Karpas-422 (cell line): ENCODE measurements at places on chromosomes 1 and 21. TPM values are rescaled to one million over a fixed set of nuclear protein-coding genes. Genes with fewer than 3 reads are reported as not detected.

DNA sequence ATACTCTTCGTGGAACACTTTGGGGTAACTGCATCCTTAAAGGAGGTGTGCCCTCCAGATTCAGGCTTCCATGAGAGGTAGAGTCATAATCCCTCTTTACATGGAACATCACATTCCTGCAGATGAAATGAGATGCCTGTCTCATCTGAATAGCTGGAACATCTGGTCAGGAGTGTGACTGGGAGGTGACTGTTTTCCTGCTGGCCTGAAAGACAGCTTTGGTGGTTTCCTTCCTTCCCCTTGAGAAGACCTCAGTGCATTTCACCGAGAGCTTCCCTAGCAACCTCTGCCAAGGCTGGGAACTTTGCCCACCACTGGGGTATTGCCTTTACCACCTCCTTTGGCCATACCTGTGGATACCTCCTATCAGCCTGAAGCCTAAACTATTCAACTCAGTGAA lies 46.7 kb upstream of the GUCA2A start:
- no peak overlapping the region for H3K27ac ChIP-seq
- 0 out of 2 replicates have a peak overlapping the region, but pooled peaks have one; percentile 15 for H3K4me3 ChIP-seq
- H3K27me3 ChIP-seq = no peaks in the 10 kb centered on the region
- H3K4me1 ChIP-seq = peaks cover 13% of the 10 kb centered on the region
- peaks cover 45% of the 10 kb centered on the region for H3K36me3 ChIP-seq

GRCh38 chr1:155961937-155962336 lies 16.4 kb downstream of the ARHGEF2 start:
- H3K4me1 ChIP-seq = peaks cover 54% of the 10 kb centered on the region
- H3K4me3 ChIP-seq = no peak overlapping the region
- peak; percentile 66 for DNase-seq

GRCh38 chr1:158035976-158036583 lies 42.6 kb downstream of the KIRREL1 start:
- H3K27ac ChIP-seq = no peak overlapping the region
- no peak overlapping the region for H3K4me3 ChIP-seq
- no peaks in the 10 kb centered on the region for H3K36me3 ChIP-seq
- no peaks in the 10 kb centered on the region for H3K27me3 ChIP-seq

- no peaks in the 10 kb centered on the region for H3K27me3 ChIP-seq
- no peak overlapping the region for H3K4me3 ChIP-seq
- H3K4me1 ChIP-seq = no peaks in the 10 kb centered on the region
- no peak for DNase-seq
These were observed 4.2 kb upstream of the KLHDC8A start for GRCh38 chr1:205360891-205361290.

DNA sequence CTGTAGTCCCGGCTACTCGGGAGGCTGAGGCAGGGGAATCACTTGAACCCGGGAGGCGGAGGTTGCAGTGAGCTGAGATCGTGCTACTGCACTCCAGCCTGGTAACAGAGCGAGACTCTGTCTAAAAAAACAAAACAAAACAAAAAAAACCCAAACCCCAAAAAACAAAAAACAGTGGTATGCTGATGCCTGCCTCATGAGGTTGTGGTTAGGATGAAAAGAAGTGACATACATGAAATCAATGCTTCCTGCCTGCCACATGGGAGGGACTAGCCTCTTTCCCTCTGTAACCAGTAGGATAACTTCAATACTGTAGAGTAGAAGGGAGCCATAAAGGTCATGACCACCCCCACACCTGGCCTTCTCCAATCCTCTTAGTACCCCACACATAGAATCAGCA lies 55.2 kb downstream of the TENT5C start:
- DNase-seq = no peak
- no peak overlapping the region for H3K4me3 ChIP-seq
- H3K27ac ChIP-seq = no peak overlapping the region
- H3K36me3 ChIP-seq = no peaks in the 10 kb centered on the region
- no peaks in the 10 kb centered on the region for H3K27me3 ChIP-seq

Gene UBE4B
- 23.5 and 37.0 TPM in 2 replicates for total RNA-seq

DNA sequence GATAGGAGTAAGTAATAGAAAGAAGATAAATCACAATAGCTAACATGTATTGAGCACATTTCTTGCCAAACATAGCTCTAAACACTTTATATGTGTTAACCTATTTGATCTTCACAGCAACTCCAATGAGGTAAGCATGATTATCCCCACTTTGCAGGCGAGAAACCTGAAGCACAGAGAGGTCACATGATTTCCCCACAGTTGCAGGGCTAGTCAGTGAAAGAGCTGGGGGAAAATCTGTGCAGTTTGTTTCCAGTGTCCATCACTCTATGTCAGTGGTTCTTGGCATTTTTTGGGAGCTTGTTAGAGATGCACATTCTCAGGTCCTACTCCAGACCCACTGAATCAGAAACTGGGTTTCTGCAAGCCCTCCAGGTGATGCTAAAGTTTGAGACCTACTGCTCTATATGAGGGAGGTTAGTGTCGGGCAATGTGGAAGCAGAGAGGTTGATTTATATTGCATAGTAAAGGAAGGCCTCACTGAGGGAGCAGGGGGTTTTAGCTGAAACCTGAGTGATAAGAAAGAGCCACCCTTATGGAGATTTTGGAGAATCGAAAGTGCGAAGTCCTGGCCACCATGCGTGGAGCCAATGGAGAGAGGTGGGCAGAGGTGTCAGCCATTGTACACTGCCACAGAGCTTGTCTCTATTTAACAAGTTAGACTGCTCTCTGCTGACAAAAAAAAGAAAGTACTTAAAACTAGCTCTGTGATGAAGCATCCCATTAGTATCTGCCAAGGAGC lies 20.9 kb downstream of the MCOLN3 start:
- peaks cover 6% of the 10 kb centered on the region for H3K4me1 ChIP-seq
- no peaks in the 10 kb centered on the region for H3K36me3 ChIP-seq
- peak overlapping the region; percentile 36; the same call in 1 of the 2 replicates for H3K4me3 ChIP-seq
- no peak overlapping the region for H3K27ac ChIP-seq

GRCh38 chr1:24771574-24771973 lies 26.3 kb downstream of the CLIC4 start:
- peaks cover 84% of the 10 kb centered on the region for H3K4me1 ChIP-seq
- H3K27ac ChIP-seq = 0 out of 2 replicates have a peak overlapping the region, but pooled peaks have one; percentile 19
- no peak overlapping the region for H3K4me3 ChIP-seq
- DNase-seq = no peak

GRCh38 chr1:17293681-17294425 lies 14.1 kb upstream of the PADI4 start:
- no peaks in the 10 kb centered on the region for H3K4me1 ChIP-seq
- H3K27me3 ChIP-seq = no peaks in the 10 kb centered on the region
- no peak for DNase-seq
- H3K4me3 ChIP-seq = no peak overlapping the region
- H3K36me3 ChIP-seq = no peaks in the 10 kb centered on the region

DNA sequence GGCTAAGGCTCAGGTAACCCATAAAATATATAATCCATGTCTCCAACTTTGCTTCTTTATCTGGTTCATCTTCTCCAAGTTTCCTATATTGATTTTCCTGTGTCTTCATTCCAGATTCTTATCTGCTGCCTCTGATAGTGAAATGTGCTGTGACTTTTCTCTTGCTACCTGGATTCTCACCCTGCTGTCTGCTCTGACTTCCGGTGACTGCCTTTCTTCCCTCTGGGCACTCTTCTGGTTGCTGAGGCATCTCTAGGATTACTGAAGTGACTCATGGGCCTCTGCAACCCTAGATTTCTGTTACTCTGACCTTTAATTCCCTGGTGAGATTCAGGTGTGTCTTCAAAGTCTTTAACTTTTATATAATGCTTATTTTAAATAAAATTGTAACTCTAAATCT lies 46.9 kb downstream of the GIPC2 start:
- H3K36me3 ChIP-seq = no peaks in the 10 kb centered on the region
- no peak overlapping the region for H3K27ac ChIP-seq
- H3K4me3 ChIP-seq = no peak overlapping the region
- H3K27me3 ChIP-seq = no peaks in the 10 kb centered on the region
- DNase-seq = no peak

- no peak overlapping the region for H3K4me3 ChIP-seq
- H3K27ac ChIP-seq = no peak overlapping the region
- no peaks in the 10 kb centered on the region for H3K27me3 ChIP-seq
These were observed 7.1 kb downstream of the CYB561D1 start for GRCh38 chr1:109500941-109501381.

Gene SHE
- total RNA-seq = not detected in 2 replicates

GRCh38 chr1:8879922-8880676 lies 1.6 kb upstream of the ENO1 start:
- DNase-seq = no peak
- H3K4me1 ChIP-seq = peaks cover 37% of the 10 kb centered on the region
- no peaks in the 10 kb centered on the region for H3K27me3 ChIP-seq
- peak overlapping the region; percentile 94 for H3K4me3 ChIP-seq

Gene TRNP1
- total RNA-seq = not detected in 2 replicates

Gene CYP4Z1
- not detected in 2 replicates for total RNA-seq

- H3K27ac ChIP-seq = no peak overlapping the region
- no peak overlapping the region for H3K4me3 ChIP-seq
- H3K27me3 ChIP-seq = no peaks in the 10 kb centered on the region
- DNase-seq = no peak
- H3K4me1 ChIP-seq = no peaks in the 10 kb centered on the region
These were observed 19.4 kb downstream of the F11R start for GRCh38 chr1:161001525-161001924.

DNA sequence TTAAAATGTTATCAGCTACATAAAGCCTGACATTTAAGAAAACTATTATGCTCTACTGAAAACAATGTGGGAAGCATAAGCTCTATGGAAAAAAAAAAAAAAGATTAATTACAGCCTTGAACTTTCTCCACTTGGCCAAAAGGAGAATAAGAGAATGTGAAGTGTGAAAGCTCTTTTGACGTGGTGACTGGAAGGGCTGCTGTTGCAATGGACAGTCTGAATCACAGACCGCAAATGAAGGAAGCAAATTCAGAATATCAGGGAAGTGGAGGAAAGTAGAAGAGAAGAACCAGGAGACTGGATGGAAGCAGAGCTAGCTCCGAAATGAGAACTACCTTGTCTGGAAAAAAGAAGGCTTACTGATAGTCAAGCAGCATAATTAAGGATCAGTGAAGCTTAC lies 106.8 kb downstream of the AK5 start:
- no peaks in the 10 kb centered on the region for H3K36me3 ChIP-seq
- H3K27me3 ChIP-seq = no peaks in the 10 kb centered on the region
- no peak for DNase-seq

Gene ENAH
- total RNA-seq = 0.07 TPM in 1 of 2 replicates, not detected in the other

Gene DNASE2B
- not detected in 2 replicates for total RNA-seq

Gene HAPLN2
- total RNA-seq = 0.47 TPM in 1 of 2 replicates, not detected in the other

- H3K27ac ChIP-seq = no peak overlapping the region
- no peak overlapping the region for H3K4me3 ChIP-seq
- peaks cover 10% of the 10 kb centered on the region; the same call in 1 of the 2 replicates for H3K4me1 ChIP-seq
- DNase-seq = no peak
- H3K36me3 ChIP-seq = no peaks in the 10 kb centered on the region
These were observed 10.0 kb downstream of the C1orf87 start for GRCh38 chr1:60063561-60063960.

DNA sequence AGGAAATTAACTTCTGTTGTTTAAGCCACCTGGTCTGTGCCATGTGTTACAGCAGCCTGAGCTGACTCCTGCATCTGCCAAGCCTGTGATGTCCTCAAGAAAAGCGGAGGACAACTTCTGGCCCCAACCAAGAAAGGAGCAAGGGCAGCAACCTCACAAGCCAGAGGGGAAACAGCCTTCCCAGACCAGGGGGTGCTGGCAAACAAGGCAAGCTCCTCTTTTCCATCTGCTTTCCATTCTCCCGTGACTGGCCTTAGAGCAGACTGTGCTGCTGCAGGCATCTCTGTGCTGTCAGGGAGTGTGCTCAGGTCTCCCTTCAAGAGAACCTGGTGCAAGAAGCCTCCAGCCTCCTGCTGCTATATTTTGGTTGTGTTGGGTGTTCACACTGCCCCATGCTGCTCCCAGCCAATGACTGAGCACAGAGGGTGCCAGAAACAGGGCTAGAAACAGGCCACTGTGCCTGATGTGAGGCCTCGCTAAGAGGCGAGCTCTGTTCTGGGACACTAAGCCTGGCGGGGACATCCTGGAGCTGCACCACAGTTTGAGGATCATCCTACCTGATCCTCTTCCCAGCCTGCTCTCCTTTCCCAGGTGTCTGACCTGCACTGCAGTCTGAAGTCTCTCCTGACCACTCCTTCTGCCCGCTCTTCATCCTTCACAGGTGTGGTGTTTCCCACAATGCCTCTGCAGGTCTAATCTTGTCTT lies 27.5 kb upstream of the SLAMF9 start:
- 0 out of 2 replicates have a peak, but pooled peaks cover 3% of the 10 kb centered on the region for H3K27me3 ChIP-seq
- H3K36me3 ChIP-seq = no peaks in the 10 kb centered on the region
- H3K4me1 ChIP-seq = no peaks in the 10 kb centered on the region

Gene CHI3L1
- 5.4 and 10.1 TPM in 2 replicates for total RNA-seq

DNA sequence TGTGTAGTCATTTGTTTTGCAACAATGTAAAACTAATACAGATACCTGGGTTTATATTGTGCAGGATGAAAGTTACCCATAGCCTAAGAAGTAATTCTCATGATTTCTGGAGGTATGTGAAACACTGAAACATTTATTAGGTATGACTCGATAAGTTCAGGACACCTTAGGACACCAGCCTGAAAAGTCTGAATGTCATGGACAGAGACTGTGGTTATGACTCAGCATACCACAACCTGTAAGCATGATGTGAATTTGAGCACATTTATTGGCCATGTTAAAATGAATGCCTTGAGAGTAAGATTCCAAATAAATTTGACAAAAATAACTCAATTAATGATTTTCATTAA lies 1471.7 kb upstream of the B3GALT2 start:
- no peak overlapping the region for H3K27ac ChIP-seq
- no peaks in the 10 kb centered on the region for H3K36me3 ChIP-seq
- no peaks in the 10 kb centered on the region for H3K27me3 ChIP-seq
- no peaks in the 10 kb centered on the region for H3K4me1 ChIP-seq
- DNase-seq = no peak
- H3K4me3 ChIP-seq = no peak overlapping the region

Gene TNFSF4
- 0.26 and 1.2 TPM in 2 replicates for total RNA-seq

- H3K27me3 ChIP-seq = no peaks in the 10 kb centered on the region
- H3K36me3 ChIP-seq = no peaks in the 10 kb centered on the region
- no peak for DNase-seq
These were observed 16.0 kb downstream of the QSOX1 start for GRCh38 chr1:180170546-180171151.

DNA sequence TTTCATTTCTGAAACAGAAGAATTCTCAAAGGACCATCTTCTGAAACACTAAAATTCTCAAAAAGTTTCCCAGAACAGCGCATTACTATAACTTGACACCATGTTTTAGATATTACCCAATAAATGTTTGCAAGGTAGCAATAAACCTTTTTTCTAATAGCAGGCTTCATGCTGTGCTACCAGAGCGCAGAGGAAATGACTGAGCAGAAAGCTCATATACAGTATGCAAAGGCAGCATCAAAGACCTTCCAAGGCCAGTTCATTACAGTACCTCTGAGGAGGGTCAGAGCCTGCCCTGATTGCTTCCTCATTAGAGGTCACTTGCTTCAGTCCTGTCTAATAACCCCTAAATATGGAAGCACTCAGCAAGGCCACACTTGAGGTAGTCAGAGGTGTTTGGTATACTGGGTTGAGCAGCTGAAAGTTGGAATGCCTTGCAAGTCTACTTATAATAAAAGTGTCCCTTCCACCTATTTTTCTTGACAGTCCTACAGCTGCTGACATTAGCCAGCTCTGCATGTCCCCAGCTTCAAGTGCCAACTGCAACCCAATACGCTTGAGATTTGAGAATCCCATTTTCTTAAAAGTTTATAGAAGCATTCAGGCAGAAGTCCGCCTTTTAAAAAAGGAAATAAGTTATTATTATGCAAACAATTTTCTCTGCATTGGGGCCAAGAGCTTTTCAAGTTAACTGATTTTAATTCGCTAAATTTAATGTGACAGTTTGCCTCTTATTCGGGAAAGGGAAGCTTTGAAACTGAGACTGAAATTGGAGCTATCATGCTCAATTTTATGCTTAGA lies 207.2 kb downstream of the ZC3H11B start:
- H3K4me3 ChIP-seq = no peak overlapping the region
- H3K27me3 ChIP-seq = no peaks in the 10 kb centered on the region
- H3K36me3 ChIP-seq = no peaks in the 10 kb centered on the region
- H3K4me1 ChIP-seq = no peaks in the 10 kb centered on the region
